Cardiac septum (tissue), 1 donor: ENCODE measurements at places on chromosomes 2 and 18. TPM values are rescaled to one million over a fixed set of nuclear protein-coding genes. Genes with fewer than 3 reads are reported as not detected.

Gene CLEC4F
- total RNA-seq: 0.13 TPM

Gene AQP12B
- not detected for total RNA-seq

Gene EHD3
- 26.6 TPM for total RNA-seq

Gene SERPINB4
- total RNA-seq: not detected

Gene PSME4
- total RNA-seq: 61.3 TPM

Gene DTNB
- total RNA-seq: 5.7 TPM

Gene CAVIN2
- 145 TPM for total RNA-seq

Gene ARHGEF4
- total RNA-seq: 3.9 TPM

Gene ARL4C
- 1.7 TPM for total RNA-seq

Gene CENPA
- not detected for total RNA-seq

Gene LIMS3
- total RNA-seq: 6.4 TPM

Gene GAREM1
- total RNA-seq: 10.0 TPM

Gene KCNG3
- total RNA-seq: not detected

Gene SNORC
- total RNA-seq: 1.1 TPM

Gene CARF
- 9.0 TPM for total RNA-seq

Gene KLHL30
- 14.3 TPM for total RNA-seq

Gene CHAC2
- total RNA-seq: 1.4 TPM

Gene FBXO36
- 1.2 TPM for total RNA-seq

Gene ECEL1
- 0.27 TPM for total RNA-seq

Gene CRYBA2
- total RNA-seq: not detected

Gene SERPINB12
- total RNA-seq: not detected

Gene GREB1
- total RNA-seq: 2.9 TPM
